ENCODE measurements at places on chromosomes 11 and 22.
A peak's percentile ranks its signal among the peaks of the same experiment; 100 is the strongest.

- no peak for DNase-seq
Measured at GRCh38 chr11:32318071-32319055, 117.0 kb downstream of the WT1 start.

DNA sequence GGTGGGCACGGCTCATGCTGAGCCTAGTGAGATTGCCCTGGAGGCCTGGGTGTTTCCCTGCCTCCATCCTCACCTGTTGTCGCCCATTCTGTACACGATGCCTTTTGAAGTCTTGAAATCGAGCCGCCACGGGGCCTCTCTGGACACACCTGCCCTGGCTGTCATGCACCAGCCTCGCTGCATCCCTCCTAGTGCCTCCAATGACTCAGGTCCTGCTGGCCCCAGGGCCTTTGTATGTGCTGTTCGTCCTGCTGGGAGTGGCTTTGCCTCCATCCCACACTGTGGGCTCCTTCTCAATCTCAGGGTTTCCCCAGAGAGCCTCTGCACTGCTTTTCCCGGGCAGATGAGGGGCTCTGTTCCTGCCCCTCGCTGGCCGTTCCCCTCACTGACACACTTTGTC is 8.9 kb upstream of the MYEOV start:
- no peak for DNase-seq

DNA sequence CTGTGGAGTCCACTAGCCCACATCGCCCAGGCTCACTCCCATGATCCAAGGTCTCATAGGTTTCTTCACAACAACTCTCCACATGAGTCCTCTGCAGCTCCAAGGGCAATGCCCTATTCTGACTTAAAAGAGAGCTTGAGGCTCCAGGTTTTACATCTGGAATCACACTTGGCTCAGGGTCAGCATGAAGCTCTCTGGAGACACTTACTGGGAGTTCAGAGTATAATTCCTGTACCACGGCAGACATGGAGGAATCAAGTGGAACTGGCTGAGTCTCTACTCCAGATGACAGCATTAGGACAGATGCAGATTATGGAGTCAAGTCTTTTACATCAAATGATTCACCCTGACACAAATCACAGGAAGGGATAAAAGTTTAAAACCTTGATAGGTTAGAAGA is 11.4 kb downstream of the PRR14L start:
- DNase-seq = no peak

DNA sequence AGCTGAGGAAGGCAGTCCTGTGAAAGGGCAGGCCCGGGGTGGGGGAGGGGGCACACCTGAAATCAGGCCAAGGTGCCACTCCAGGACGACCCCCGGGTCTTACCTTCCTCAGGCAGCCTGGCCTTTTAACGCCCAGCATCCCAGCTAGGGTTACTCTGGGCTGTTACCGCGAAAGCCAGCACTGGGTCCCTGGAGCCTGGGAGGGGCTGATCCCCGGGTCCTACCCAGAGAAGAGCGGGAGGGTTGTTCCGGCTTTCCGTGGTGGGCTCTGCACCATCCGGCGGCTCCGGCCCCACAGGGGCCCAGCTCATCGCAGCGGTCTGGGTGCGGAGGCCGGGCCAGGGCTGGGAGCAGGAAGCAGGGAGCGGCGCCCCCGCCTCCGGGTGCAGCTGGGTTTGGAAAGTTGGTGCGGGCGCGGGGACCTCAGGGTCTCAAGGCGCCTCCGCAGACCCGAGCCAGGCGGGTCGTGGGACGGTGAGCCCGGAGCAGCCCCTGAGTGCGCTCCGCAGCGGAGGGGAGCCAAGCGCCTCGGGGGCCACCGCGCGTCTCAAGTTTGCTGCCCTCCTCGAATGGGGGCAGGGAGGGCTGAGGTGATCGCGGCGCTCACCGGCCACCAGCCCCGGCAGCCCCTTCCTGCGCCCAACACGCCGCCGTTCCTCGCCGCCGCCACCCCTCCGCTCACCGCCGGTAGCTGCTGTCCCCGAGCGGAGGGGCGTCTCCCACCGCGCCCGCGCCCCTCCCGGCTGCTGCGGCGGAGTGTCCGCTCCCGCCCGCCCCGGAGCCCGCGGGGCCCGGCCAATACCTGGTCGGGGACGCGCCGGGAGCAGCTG is 831 bp downstream of the CHST1 start:
- DNase-seq = no peak

DNA sequence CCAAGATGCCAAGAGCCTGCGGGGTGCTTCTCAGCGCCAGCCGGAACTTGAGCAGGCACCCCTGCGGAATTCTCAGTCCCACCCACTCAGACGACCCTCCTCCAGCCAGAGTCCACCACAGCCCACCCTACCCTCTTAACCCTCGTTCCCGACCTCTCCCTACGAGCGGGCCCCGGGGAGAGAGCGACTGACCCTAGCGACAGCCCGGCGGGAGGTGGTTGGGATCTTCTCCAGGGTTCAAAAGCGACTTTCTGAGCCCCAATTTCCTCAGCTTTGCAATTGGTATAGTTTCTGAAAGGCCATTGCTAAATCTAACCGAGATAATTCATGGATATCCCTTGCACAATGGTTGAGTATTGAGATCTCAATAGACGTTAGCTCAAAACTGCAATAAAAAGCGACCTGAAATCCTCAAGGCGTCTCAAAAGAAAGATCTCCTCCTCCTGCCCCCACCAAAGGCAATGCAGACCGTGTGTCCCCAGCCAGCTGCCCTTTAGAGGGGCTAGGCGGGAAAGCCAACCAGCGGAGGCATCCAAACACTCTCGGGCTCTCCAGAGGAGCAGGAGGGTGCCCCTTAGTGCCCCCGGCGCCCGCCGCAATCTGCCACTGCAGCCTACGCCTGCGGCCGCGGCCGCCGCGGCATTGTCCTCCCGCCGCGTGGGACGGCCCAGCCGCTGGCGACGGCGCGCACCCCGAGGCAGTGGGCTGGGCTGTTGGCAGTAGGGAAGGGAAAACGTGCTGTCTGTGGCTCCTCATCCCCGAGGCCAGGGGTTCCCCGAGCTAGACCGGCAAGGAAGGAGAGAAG is 1.5 kb upstream of the SLC6A5 start:
- DNase-seq = no peak

DNA sequence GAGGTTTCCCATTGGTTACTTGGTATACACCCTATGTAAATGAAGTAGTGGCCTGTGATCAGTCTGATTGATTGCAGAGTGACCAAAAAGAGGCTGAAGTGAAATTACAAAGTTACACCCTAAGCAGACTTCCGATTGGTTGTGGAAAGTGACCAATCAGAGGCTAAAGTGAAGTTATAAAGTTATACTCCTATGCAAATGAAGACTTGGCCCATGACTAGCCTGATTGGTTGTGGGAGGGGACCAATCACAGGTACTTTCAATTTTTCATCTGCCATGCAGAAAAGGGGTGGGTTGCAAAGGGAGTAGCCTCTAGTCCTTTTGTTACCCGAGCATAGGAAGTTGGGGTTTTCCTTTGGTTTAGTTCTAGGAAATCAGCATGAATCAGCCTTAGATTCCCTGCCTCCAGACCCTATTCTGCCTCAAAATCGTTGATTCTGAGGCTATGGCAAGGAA is 18.1 kb upstream of the CSTF3 start:
- DNase-seq = peak; percentile 26

DNA sequence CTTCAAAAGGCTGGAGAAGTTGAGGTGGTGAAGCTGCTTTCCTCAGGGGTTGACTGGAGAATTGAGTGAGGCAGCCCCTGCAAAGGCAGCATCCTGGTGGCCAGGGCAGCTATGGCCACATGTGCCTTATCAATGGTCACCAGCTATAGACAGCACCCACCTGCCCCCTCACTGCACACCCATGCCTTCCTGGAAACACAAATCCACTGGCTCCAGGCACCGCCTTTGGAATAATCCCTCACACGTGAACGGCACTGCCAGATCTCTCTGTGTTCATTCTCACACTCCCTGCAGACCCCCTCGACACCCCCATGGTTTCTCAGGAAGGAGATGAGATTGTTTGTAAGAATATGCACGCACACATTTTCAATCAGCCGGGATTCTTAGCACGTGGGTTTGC is 1297.8 kb downstream of the TBC1D22A start:
- no peak for DNase-seq

- DNase-seq = no peak
Measured at GRCh38 chr11:67439321-67440228, 2.1 kb upstream of the PTPRCAP start.

GRCh38 chr22:35323305-35323704 is 23.6 kb downstream of the TOM1 start:
- no peak for DNase-seq

DNA sequence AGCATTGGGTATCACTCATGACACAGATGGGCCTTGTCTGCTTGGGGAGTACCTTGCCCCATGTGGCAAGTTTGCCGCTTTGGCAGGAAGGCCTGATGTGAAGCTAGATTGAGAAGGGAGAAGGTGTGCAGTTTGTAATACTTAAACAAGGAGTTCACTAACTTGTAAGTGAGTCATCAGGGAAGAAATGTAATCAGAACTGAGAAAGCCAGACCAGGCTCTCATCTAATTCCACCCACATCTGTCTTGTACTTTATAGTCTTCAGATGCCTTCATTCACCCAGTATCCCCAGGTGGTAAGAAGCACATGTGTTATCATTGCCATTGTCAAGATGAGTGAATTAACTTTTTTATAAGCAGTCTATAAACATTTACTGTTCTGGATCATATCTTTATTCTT is 116.0 kb upstream of the DDI1 start:
- DNase-seq = no peak

DNA sequence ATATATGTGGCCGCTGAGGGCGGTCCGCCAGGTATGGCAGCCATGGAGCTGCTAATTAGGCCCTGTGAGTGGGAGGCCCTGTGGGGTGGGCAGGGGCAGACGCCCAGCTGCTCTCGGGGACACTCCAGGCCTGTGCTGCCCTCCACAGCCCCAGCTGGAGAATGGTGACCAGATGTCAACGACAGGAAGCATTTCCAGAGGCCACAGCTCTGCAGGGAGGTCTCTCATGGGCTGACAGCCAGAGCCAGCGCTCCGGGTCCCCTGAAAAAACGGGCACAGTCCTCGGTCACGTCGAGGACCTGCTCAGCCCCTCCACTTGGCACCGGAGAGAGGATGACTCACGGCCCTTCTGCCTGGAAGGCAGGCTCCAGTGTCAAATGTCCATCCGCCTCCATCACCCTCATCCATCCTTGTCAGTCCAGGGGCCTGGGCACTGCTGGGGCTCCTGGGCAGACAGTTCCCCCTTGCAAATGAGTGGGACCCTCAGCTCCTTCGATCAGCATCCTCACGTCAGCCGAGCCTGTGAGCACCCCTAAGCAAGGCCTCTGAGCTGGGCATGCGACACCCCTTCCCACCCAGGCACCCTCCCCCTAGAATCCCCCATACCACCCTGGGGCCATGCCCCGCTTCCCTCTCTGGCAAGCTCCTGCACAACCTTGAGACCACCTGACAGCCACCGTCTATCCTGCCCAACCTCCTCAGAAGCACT is 1.9 kb downstream of the BID start:
- DNase-seq = no peak

DNA sequence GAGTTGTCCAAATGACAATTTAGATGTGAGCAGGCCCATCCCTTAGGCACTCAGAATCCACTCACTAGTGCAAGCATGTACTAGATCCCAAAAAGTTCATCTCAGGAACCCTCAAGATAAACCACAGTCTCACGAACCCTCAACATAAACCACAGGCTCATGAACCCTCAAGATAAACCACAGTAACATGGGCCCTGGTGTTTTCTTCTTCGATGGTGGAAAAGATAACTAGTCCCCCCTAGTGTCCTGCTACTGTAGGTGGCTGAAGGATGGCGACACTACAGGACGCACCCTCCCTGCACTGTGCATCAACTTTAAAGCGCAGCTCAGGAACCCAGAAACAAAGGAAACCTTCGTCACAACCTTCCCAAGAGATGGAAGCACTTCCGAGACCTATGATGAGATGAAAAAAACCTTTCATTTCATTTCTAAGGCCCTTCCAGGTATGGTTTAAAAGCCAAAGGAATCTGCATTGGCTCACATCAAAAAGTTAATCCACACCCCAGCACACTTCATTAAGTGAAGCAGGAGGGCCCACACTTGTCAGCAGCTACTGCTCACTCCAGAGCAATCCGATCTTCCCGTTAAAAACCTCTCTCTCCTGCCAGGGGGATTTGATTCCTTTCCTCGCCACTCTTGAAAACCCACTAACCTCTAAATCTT is 2.4 kb downstream of the LARGE1 start:
- DNase-seq = no peak

- DNase-seq = no peak
Measured at GRCh38 chr22:44409211-44409973, 88.6 kb downstream of the RTL6 start.

DNA sequence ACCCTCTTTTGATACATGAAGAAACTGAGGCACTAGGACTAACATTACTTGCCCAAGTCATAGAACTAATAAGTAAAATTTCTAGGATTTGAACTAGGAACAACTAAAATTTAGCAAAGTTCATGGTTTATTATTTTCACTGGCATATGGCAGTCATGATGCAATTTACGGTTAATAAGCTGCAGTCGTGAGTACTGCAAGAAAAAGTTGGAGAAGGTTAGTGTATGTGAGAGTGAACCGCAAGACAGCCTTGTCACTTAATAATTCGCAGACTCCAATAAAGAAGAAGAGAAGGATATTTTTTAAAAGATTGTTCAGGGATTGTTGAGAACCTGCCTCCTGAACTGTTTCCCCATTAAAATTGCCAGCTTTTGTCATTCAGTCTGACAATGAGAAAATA is 663.4 kb upstream of the TENM4 start:
- DNase-seq = no peak

- DNase-seq = no peak
Measured at GRCh38 chr11:103842795-103843194, 193.6 kb upstream of the DDI1 start.

GRCh38 chr11:117610045-117610444 is 187.0 kb downstream of the DSCAML1 start:
- DNase-seq = no peak

- no peak for DNase-seq
Measured at GRCh38 chr22:43482318-43482625, 70.5 kb downstream of the MPPED1 start.

DNA sequence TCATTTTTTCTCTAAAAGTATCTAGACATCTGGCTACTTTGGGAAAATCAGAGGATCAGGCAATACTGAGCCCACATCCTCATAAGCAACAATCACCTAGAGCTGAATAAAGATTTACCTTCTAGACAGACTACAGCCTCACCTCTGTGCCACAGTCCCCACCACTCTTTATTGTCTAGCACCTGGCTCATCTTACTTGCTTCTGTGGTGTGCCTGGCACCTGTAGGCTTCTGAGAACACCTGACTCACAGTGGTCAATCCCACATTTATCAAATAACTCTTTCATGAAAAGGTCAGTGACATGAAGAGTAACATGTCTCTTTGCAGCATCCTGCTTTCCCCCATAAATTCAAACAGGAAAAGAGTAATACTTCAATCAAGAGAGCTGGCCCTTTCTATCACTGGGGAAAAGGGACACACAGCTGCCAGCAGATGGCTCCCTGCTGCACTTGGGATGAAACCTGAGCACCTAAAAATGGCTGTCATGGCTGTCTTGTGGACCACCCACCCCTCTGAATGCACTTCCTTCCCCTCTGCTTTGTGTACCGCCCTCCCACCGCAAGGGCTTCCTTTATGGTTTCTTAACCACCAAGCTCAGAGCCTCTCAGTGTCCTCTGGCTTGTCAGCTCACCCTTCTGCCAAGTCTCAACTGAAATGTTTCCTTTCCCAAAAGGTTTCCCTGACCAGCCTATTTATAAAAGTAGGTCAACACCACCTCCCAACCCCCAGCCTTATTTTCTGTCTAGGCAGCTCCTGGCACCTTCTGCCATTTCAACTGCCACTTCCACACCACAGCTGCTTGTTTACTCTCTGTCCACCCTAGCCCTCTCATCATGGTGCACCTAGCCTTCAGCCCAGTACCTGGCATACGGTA is 9.3 kb downstream of the TFIP11 start:
- peak; percentile 67 for DNase-seq

GRCh38 chr22:19152942-19153883 is 3.1 kb upstream of the GSC2 start:
- no peak for DNase-seq

Measured in CD4-positive, alpha-beta T cell treated with Interleukin-2 at 100 ng/mL for 4 hours (primary cell).